Pancreas (tissue), 10 donors: ENCODE measurements at places on chromosomes 6 and 20.

- no peak for DNase-seq
These were observed 266.9 kb downstream of the CD109 start for GRCh38 chr6:73962884-73963283.

DNA sequence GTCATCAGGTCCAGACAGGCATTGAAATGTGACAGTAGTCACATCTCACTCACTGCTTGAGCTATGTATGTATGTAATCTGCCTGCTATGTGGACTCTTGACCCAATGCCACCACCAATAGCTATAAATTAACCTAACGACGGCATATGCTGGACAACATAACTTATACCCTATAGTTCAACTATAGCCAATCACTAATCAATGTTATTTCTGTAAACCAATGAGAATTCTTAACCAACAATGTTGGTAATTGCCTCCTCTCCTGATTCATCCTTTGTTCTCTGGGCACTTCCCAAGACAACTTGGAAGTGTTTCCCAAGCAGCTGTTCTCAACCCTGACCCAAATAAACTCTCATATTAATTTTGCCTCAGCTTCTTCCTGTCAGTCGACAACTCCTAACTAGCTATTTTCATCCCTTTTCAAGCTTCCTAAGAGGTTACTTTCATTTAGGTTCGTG, 24.1 kb upstream of the SERPINB1 start:
- no peak for DNase-seq

GRCh38 chr6:3579652-3580175, 122.9 kb upstream of the SLC22A23 start:
- DNase-seq: no peak

- no peak for DNase-seq
These were observed 425.3 kb downstream of the EPM2A start for GRCh38 chr6:145309842-145310535.

DNA sequence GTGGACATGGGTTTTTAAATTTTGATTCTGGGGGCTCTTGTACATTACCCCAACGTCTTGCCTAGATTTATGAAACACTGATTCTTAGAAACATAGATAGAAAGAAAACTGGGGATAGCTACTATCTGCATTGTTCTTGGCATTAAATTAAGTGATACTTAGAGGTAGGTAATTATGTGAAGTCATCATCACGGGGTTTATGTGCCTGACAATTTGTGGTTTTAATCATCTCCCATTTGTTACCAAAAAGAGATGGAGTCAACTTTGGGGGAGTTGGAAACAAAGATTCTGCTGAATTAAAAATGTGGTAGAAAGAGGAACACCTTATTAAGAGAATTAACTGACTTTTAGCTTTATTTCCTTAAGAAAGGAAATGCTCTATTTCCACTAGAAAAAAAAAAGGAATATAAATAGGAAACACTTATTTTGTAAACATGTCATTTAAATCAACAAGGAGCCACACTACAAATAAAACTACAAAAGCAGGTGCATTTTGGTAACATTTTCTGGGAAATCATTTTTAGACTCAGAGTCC, 5.6 kb downstream of the TNFAIP3 start:
- DNase-seq: no peak

- DNase-seq: no peak
These were observed 16.8 kb downstream of the TNFRSF21 start for GRCh38 chr6:47292944-47293343.

- DNase-seq: no peak
These were observed 27.4 kb upstream of the SCRT2 start for GRCh38 chr20:703006-703405.

- peak; percentile 7 for DNase-seq
These were observed 261.5 kb downstream of the EYA4 start for GRCh38 chr6:133502441-133503335.

DNA sequence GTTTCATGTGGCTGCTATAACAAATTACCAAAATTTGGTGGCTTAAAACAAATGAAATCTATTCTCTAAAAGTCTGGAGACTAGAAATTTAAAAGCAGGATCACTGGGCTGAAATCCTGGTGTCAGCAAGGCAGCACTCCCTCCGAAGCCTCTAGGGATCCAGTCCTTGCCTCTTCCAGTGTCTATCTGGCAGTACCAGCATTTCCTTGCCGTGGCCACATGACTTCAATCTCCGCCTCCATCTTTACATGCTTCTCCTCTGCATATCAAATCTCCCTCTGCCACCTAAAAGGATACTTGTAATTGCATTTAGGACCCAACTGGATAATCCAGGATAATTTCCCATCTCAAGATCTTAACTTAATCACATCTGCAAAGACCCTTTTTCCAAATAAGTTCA, 30.2 kb downstream of the ARHGAP18 start:
- no peak for DNase-seq

DNA sequence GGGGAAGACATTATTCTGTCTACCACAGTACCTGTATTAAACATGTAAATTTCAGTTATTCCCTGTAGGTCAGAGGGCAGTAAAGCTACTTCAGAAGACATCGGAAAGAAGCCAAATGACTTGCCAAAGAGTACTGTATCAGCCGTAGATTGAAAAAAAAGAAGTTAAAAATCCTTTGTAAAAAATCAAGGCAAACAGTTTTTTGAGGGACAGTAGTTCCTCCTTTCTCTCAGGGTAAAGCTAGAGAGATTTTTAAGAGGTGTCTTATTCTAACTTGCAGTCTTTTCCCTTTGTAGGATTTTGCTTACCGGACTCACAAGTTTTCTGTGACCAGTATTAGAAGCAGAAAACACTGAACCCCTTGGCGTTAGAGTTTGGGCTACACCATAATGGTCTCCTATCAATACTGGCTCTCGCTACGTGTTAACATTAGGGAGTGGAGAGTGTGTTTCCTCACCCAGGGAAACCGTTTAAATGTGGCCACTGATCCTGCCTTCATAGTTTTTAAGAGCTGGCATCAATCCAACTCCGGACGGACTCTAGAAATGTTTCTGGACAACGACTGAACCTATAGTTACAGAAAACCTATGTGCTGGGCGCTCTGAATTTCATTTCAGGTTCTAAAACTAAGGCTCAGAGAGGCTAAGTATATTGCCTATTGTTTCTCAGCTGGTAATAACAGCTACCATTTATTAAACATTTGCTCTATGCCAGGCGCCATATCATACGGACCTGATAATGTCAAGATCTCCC, 1.3 kb upstream of the ASXL1 start:
- DNase-seq: no peak

GRCh38 chr6:38091613-38092012, 272.1 kb downstream of the ZFAND3 start:
- no peak for DNase-seq

GRCh38 chr6:112931832-112932231, 584.7 kb downstream of the RFPL4B start:
- DNase-seq: no peak

GRCh38 chr6:527989-528673, 128.8 kb downstream of the HUS1B start:
- DNase-seq: no peak

DNA sequence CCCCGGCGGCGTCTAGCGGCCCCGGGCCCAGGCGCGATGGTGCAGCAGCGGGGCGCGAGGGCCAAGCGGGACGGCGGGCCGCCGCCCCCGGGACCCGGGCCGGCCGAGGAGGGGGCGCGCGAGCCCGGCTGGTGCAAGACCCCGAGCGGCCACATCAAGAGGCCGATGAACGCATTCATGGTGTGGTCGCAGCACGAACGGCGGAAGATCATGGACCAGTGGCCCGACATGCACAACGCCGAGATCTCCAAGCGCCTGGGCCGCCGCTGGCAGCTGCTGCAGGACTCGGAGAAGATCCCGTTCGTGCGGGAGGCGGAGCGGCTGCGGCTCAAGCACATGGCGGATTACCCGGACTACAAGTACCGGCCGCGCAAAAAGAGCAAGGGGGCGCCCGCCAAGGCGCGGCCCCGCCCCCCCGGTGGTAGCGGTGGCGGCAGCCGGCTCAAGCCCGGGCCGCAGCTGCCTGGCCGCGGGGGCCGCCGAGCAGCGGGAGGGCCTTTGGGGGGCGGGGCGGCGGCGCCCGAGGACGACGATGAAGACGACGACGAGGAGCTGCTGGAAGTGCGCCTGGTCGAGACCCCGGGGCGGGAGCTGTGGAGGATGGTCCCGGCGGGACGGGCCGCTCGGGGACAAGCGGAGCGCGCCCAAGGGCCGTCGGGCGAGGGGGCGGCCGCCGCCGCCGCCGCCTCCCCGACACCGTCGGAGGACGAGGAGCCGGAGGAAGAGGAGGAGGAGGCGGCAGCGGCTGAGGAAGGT, 715 bp downstream of the SOX12 start:
- DNase-seq: peak; percentile 90

DNA sequence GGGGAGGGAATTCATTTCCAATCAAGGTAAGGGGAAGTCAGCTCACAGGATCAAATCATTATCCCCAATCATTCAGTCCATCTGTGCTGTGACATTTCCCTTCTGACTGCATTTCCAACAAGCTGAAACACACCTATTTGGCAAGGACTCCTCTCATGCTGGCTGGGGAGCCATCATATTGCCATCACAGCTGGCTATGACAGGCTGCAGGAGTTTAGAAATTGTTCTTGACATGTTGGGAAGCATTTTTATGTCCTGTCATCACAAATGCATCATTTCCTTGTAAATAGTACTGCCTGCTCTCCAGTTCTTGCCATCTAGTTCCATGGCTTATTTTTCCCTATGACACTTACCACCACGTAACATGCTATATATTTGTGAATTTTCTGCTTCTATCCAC, 113.9 kb upstream of the TMEM170B start:
- no peak for DNase-seq
